ENCODE measurements at places on chromosomes 1 and 21.

DNA sequence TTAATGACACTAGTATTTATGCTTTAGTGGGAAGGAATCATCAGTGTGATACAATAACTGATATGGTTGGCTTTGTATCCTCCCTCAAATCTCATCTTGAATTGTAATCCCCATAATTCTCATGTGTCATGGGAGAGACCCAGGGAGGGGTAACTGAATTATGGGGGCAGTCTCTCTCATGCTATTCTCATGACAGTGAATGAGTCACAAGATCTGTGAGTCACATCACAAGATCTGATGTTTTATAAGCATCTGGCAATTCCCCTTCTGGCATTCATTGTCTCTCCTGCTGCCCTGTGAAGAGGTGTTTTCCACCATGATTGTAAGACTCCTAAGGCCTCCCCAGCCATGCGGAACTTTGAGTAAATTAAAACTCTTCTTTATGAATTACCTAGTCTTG is 1760.3 kb downstream of the NCAM2 start:
- no peak for DNase-seq

DNA sequence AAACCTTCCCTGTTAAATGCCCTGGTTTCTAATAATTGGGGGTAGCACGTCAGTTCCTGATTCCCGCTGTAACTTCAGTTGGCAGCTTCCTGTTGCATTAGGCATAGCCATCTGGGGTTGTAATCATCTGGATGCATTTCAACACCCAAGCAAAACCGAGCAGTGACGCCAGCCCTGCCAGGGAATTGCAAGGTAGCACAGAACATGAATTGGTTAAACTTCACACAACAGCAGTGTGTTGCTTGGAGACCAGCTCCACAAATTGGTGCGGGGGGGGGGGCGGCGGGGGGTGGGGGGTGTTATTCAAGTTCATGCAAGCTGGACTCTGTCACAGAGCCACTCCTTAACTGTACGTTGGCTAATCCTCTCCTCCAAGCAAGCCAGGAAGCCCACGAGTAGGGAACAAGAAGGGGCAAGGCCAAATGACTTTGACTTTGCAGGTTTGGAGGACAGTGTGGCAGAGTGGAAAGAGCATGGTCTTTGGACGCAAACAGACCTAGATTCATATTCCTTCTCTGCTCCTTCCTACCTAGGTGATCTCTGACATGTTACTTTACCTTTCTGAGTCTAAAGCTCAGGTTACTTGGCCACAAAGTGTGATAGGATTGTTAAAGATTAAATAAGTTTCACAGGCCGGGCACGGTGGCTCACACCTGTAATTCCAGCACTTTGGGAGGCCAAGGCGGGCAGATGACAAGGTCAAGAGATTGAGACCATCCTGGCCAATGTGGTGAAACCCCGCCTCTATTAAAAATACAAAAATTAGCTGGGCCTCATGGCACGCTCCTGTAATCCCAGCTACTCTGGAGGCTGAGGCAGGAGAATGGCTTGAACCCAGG is 4.7 kb downstream of the LAX1 start:
- peak; percentile 84 for DNase-seq

DNA sequence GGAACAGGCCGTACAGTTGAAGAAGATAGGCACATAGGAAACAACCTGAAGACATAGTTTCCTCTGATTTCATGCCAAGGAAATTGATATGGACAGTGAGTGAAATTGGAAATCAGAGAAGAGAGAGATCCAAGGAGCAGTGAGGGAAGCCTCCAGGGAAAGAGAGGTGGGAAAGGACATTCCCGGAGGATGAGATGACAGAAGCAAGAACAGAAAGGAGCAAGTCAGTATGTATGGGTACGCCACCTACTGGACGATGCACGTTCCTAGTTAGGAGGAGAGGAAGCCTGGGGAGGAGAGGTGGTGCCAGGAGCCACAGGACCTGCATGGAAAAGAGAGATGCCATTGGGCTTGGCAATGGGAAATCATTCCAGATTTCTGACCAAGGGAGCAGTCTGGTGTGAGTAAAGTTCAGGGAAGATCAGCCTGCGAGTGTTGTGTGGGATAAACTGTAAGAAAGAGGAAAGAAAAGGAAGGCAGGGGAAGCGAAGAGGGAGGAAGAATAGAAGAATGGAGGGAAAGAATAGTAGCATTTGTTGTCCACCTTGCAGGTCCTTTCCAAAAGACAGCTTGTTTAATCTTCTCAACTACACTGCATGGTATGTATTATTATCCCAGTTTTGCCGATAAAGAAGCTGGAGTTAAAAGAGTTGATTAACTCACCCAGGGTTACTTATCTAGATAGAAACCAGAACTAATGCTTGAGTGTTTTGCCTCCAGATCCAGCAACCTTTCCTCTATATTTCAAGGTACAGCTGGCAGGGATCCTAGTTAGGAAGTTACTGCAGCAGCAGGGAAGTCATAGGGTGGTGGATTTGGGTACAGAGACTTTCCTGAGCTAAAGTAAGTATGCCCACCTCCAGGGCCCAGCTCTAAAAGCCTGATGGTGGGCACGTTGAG is 27.4 kb downstream of the C1orf116 start:
- DNase-seq = no peak

DNA sequence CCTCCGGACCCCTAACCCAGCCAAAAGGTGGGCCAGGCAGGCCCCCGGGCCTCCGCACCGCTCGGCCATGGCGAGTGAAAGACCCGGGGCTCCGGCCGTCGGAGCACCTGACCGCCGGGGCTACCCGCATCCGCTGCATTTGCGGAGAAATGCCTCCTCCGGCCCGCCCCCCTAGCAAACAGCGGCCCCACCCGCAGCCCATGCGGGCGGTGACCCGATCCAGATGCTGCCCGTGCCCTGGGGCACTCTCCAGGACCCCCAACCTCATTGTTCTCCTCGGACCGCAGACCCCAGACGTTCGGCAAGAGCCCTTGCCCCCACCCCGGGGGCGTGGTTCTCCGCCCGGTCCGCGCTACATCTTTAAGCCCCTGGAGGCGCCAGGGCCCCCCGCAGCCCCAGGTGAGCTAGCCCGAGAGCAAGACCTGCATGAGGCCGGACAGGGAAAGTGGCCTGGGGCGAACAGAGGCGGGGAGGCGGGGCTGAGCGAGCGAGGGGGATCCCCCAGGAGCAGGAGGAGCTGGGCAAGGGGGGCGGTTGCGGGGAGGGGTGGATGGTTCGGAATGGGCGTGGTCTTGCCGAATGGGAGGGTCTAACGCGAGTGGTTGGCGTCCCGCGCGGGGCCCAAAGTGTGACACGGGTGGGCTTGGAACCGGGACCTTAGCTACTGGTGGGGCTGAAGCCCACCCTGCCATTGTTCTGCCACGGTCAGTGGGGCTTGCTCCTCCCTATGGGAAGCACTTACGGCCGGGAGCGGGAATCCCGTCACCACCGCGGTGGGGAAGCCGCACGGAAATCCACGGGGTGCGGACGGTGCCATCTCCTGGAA is 6.3 kb upstream of the CRYBG2 start:
- peak; percentile 36 for DNase-seq

- DNase-seq = no peak
Observed at GRCh38 chr1:102434421-102434820, 437.7 kb upstream of the OLFM3 start.

- no peak for DNase-seq
Observed at GRCh38 chr1:244337839-244338238, 113.9 kb downstream of the ADSS2 start.

DNA sequence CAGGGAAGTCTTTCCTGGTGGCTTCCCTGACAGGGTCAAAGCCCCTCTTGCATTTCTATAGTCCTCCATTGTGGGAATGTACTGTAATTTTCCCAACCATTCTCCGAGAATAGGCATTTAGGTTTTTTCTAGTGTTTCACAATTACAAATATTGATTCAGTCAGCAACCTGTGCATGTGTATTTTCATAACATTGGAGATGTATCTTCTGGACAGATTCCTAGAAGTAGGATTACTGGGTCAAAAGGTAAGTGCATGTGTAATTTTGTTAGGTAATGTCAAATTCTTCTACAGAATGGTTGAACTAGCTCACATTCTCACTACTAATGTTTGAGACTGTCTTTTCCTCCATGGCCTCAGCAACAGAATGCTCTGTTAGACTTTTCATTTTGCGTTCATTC is 8.3 kb upstream of the PLA2G2A start:
- DNase-seq = no peak

- DNase-seq = no peak
Observed at GRCh38 chr1:47024141-47024801, 802 bp downstream of the CYP4X1 start.

DNA sequence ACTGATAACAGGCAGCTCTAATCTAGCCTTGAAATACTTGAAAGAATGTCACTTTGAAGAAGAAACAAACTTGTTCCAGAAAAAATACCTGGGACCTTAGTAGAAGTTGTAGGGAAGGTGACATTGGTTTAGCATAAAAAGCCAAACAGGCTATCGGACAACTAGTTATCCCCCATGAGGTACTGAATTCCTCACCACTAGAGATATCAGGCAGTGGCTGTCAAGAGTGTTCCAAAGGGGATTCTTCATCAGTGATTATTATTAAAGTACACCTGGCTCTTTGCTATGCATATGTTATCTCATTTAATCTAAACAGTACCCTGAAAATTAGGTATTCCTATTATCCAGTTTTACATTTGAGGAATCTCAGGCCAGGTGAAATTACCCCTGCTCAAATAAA is 13.1 kb upstream of the HMGN2 start:
- no peak for DNase-seq

- no peak for DNase-seq
Observed at GRCh38 chr1:19435851-19436455, 49.4 kb downstream of the CAPZB start.

- no peak for DNase-seq
Observed at GRCh38 chr1:54070171-54070837, 16.9 kb downstream of the TCEANC2 start.

GRCh38 chr1:245788269-245788668 is 633.5 kb downstream of the KIF26B start:
- peak; percentile 38 for DNase-seq

DNA sequence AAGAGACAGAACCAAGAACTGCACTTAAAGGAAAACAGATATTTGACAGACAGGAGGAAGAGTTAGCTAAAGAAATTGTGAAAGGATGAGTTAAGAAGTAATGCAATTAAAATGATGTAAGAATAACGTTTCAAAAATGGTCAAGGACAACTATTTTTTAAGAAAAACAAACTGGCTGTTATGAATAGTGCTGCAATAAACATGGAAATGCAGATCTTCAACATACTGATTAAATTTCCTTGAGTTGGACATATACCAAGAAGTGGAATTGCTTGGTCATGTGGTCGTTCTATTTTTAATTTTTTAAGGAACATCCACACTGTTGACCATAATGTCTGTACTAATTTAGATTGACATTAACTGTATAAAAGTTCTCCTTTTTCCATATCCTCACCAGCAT is 23.1 kb upstream of the PHTF1 start:
- no peak for DNase-seq

DNA sequence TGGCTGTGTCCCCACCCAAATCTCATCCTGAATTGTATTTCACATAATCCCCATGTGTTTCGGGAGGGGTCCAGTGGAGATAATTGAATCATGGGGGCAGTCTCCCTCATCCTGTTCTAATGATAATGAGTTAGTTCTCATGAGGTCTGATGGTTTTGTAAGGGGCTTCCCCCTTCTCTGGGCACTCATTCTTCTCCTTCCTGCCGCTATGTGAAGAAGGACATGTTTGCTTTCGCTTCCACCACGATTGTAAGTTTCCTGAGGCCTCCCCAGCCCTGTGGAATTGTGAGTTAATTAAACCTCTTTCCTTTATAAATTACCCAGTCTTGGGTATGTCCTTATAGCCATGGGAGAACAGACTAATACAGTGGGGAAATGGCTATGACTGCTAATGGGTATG is 72.7 kb upstream of the ZNF648 start:
- DNase-seq = no peak

GRCh38 chr1:11874258-11874562 is 15.5 kb upstream of the NPPB start:
- no peak for DNase-seq

DNA sequence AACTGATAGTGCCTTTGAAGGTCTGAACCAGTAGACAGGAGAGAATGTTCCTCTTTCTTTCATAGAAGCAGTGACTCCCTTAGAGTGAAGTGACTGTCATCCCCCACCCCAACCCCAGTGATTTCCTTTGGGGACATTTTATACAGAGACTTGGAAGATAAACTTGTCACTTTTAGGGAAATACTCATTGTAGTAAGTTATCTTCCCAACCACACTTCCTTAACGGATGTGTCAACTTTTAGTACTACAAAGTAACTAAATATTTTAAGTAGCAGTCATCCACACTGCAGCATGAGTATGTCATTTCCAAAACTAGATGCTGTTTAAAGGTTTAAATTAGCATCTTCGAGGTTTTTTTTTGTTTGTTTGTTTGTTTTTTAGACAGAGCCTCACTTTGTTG is 13.7 kb downstream of the LRRC8B start:
- DNase-seq = no peak

GRCh38 chr1:41169066-41169798 is 72.9 kb downstream of the SCMH1 start:
- DNase-seq = no peak

- no peak for DNase-seq
Observed at GRCh38 chr1:22557341-22557950, 5.8 kb upstream of the EPHA8 start.

GRCh38 chr1:55816456-55817426 is 601.6 kb upstream of the USP24 start:
- peak; percentile 41 for DNase-seq

DNA sequence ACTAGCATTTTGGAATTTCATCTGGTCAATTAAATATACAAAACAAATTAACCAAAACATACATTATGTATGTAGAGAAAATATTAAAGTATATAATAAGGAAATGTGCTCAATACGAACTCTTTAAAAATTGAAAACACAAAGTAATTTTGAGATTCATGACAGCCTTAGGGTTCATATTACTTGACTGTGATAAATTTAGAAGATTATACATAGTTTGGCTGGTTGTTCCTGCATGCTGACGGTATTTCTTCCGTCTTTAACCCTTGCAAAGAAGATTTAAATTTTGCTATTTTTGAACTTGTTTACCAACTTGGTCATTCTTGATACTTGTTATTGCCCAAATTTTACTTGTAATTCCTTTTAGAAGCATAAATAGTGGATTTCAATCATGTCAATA is 298.2 kb downstream of the NFIA start:
- no peak for DNase-seq

DNA sequence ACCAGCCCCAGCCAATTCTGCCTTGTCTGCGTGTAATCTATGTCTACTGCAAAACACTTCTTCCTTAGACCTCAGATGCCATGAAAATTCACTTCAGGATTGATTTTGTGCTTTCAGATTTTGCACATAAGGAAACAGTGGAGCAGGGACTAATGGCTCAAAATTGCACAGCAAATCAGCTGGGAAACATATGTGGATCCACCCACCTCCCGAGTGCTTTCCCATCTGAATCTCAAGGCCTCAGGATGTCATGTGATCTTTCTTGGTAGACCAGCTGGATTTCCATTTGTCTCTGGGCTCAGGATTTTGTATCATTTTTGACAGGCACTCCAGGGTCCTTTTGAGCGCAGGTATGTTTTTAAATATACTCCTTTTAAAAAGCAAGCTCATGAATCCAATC is 158.6 kb downstream of the MIS18A start:
- DNase-seq = no peak
